ENCODE measurements at places on chromosomes 1 and 21. TPM values are rescaled to one million over a fixed set of nuclear protein-coding genes. Genes with fewer than 3 reads are reported as not detected.

DNA sequence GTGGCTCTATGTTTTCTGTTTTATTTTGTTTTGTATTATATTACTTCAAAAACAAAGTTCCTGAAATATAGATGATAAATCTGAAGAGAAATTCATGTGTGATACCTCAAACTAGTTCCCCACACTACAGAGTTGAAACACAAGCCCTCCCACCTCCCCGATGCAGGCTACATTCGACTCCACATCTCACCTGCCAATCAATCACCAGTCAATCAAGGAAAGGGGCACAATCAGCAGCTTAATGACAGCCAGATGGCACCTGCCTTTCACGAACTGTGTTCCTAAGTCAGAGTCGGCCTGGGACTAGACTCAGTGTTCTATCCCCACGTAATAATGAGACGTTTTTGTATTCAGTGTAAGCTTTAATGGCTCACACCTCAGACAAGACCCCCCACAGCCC is 313.4 kb downstream of the SPATA17 start:
- no peak for DNase-seq

DNA sequence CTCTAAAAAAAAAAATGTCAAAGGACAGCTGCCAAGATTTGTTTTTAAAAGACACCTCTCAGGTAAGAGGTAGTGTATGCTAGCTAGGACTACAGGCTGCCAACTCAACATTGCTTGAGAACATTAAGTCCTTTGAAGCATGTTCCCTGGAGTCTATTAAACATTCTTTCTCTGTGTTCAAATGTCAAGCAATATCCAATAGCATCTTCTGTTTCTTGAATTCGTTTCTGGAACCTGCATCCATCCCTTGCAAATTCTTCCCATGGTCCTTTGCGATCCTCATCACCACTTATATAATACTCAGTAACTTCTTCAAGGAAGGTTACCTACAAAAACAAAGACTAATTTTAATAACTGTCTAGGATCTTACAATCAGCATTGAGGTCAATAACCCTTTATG is 5.6 kb downstream of the PPP1R15B start:
- DNase-seq = no peak

- no peak for DNase-seq
Measured at GRCh38 chr1:156399355-156400125, 30.5 kb downstream of the RHBG start.

DNA sequence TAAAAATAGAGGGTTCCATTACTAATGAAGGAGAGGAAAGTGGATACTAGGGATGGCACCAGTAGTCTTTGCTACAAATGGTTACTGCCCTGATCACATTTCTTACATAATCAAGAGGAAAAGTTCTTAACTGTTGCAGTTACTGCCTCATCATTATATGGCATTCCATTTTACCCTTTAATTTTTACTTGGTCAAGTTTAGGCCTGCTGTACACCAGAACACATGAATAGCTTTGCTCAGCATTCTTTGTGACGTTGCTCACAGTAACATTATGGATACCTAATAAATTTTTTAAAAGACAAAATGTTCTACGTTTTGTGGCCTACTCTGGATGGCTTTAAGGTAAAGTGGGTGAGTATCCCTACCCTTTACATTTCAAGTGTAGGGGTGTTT is 38.6 kb upstream of the CR1L start:
- DNase-seq = no peak

DNA sequence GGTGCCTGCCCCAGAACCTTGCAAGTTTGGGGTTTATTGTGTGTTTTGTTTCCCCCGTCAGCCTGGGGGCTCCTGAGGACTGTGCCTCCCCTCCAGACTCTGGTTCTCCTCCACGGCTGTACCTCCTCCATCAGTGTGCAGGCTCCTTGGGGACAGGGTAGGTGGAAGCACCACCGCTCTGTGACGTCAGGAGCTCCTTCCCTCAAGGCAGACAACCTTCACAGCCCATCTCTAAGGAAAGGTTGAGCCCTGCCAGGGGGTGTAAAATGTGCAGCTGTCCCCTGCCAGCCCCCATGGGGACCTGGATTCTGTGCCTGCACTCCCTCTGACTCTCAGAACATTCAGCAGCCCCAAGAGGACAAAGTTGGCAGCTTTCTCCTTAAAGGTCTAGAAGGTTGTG is 465 bp upstream of the HSPB7 start:
- no peak for DNase-seq

DNA sequence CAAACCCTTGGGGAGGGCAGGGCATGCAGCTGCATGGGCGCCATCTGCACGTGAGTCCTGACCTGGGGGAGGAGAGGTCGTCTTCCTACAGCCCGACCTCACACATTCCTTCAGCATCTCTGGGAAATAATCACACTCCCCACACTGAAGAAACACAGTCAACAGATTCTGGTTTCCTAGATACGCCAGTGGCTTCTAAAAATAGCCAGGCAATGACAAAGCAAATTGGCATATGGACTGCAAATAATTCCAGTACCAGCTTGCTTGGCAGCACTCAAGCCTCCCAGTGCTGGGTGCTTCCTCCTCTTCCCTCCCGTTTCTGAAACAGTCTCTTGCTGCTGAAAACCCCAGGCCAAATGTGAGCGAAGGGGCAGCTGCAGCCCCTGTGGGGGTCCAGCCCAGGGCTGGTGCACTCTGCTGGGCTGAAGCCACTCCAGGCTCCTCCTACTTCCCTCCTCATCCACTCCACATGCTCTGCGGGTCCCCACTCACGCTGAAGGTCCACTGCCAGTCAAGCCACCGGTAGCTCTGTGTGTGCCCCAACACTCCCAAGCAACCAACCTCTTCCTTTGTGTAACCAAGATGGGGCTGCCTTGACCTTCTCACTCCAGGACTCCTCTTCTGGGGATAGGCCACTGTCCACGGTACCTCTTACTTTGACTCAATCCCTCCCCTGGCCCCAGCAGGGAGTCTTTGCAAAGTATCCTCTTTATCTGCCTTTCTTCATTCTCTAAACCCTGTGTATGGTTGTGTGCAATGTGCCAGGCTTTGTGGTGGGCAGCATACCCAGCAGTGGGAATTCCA is 69.0 kb downstream of the KCND3 start:
- peak; percentile 36 for DNase-seq

DNA sequence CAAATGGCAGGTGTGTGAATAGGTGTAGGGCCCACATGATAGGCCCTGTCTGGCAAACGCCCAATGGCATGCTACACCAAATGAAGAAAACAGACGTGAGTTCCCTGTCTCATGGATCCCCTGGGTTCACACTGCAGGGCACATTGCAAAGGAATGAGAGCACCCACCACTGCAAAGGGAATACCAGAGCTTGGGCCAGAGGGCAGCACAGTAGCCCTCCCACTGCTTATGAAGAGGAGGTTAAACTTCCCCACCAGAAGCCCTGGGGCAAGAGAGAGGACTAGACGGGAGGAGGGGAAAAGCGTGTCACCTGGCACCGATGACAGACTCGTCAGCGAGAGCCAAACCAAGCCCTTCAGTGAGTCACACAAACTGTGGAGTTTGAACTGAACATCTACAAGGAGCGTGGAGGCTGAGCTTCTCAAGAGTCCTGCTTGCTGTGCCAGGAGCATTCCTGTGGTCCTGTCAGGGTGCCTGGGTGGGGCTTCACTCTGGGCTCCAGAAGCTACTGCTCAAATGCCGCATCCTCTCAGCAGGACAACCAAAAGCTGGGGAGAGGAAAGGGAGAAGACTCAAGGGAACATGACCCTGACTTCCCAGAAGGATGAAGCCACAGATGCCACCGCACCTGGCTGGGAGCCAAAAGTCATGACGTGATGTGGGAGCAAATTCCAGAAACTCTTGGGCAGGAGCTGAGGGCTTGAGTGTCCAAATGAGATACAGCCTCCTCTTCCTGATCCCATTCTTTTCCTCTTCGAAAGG is 61.1 kb downstream of the TOMM20 start:
- peak; percentile 98 for DNase-seq

GRCh38 chr1:184386312-184387068 is at the start of gene C1orf21:
C1orf21 (plus strand) TSS chr1:184387029; CDS start chr1:184477510, 90,481 bp downstream.
- peak; percentile 87 for DNase-seq

Gene NR5A2
- not detected for total RNA-seq

Gene TNFRSF4
- total RNA-seq = 0.32 TPM

Gene CDA
- total RNA-seq = not detected

Gene LDLRAD1
- total RNA-seq = not detected

All from LHCN-M2 (cell line).